GM12864 (cell line): ENCODE measurements at places on chromosomes 4 and X.

DNA sequence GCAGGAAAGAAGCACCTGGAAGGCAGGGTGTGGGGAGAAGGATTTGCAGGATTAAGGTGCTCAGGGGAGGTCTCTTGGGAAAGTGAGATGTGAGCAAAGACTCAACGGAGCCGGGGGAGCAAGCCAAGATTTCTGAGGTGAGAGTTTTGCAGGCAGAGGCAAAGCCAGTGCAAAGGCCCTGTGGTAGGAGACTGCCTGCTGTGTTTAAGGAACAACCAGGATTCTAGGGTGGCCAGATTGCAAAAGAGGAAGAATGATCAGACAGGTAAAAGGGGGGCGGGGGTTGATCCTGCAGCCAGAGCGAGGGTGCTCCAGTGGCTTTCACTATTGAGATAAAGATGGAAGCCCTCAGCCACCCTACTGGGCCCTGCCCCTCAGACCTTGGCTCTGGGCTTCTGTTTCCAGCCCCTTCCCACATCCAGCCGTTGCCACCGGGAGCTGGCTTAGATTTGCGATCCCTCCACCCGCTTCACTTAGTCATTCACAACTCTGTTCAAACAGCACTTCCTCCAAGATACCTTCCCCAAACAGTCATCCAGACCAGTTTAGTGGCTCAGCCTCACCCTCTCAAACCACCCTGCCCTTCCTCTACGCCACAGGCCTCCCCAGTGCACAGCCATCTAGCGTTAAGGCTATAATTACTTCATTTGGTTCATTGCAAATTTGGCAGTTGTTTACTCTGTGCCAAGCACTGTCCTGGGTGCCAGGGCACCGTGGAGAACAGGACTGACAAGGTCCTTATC lies 23.3 kb upstream of the BCOR start:
- no peak for DNase-seq

- no peak for DNase-seq
These were observed 30.1 kb downstream of the HAND2 start for GRCh38 chr4:173499658-173500535.

DNA sequence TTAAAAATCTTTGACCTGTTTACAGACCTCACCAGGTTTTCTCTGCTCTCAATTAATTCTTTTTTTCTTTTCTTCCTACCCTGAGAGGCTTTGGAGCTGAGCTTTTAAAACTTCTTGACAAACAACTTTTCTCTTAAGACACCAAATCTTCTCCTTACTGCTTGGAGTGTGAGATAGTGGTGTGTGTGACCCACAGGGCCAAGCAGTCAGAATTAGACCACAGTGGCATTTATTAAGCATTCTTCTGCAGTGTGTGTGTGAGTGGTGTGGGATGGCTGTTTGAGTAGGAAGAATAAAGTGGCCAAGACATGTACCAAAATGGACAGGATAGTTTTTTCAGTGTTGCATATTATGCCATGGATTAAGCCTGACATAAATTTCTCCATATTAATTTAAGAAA lies 665.1 kb downstream of the RAPGEF2 start:
- no peak for DNase-seq

- DNase-seq: no peak
These were observed 114.7 kb upstream of the TTC29 start for GRCh38 chr4:147060151-147060931.

GRCh38 chr4:23728393-23728792 lies 161.5 kb downstream of the PPARGC1A start:
- DNase-seq: no peak

DNA sequence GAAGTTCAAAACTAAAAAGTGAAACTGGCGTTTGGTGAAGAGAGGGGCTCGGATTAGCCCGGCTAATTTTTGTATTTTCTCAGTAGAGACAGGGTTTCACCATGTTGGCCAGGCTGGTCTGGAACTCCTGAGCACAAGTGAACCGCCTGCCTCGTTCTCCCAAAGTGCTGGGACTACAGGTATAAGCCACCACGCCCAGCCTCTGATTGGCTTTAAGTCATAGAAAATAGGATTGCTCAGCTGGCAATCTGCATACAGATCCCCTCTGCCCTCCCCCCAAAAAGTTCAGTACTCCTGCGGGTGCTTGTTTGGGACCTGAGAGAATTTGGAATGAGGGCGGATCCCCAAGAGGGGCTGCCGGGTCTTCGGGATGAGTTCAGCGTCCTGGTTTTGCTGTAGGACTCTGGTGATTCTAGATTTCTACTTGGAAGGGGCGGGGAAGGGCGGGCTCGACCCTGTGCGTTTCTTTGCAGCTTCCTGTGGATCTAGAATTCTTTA lies 537 bp upstream of the PRKX start:
- no peak for DNase-seq

DNA sequence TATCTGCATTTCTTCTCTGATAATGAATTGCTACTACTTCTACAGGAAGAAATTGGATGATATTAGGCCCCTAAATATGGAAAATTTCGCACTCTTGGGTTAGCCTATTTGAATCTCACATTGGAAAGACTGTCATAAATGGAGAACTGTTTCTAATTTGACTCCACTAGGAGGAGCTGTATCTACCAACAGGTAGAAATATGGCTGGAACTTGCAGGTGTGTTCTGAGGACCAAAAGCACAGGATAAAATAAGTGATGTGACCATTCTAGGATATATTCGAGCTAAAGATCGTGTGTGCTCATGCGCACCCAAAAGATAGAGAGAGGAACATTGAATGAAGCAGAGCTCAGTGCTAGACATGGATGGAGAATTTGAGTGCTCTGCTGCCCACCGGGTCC lies 4.8 kb upstream of the NKAP start:
- DNase-seq: no peak

DNA sequence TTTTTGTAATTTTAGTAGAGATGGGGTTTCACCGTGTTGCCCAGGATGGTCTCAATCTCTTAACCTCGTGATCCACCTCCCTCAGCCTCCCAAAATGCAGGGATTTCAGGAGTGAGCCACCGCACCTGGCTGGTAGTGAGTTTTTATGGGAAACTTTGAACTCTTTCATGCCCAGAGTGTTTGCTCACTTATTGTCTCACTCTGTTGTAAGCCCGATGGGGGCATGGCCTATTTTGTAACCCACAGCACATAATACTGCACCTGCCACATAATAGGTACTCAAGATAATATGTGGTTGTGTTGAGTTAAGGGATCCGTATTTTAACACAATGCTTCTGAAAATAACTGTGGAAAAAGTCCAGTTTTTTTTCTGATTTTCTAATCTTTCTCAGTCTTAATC lies 109.6 kb upstream of the GIMD1 start:
- DNase-seq: no peak
